ENCODE measurements at places on chromosomes 16 and 17. TPM values are rescaled to one million over a fixed set of nuclear protein-coding genes. Genes with fewer than 3 reads are reported as not detected.

DNA sequence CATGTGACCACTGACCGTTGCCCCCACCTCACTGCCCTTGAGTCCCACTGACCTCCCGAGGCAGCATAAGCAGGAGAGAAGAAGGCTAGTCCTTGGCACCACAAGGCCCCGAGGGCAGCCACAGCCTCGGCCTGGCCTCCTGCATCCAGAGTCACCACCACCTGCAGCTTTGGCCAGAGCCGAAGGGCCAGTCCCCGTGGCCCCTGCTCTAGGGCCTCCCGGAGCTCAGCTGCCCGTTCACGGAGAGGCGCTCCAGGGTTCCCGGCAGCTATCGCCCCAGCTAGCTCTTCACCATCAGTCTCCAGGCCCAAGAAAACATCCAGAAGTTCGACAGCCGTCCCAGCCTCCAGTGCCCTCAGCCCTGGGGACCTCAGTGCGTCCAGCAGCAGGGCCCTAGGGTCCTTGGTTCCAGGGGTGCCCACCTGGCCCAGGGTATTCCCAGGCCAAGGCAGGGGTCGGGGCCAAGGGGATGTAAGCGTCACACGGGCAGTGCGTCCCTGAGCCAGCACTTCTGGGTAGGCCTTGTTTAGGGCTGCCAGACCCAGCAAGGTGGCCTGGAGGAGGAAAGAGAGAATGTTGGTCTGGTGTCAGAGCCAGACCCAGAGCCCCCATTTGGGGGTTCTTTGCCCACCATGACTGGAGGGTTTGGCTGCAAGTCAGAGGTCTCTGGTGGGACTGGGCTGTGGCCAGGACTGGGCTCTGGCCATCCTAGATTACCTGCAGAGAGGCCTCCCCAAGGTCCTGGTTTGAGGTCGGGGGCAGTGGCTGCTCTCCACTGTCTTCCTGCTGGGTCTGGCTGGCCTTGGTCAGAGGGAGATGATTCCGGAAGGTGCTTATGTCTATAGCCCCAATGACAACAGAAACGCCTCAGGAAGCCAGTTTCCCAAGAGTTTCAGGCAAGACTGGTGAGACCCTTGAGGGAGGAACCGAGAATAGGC is 1.8 kb downstream of the GHDC start:
- no peaks in the 10 kb centered on the region for H3K27me3 ChIP-seq
- H3K36me3 ChIP-seq = no peaks in the 10 kb centered on the region
- peaks cover 18% of the 10 kb centered on the region for H3K4me1 ChIP-seq
- no peak overlapping the region for H3K27ac ChIP-seq

- H3K4me1 ChIP-seq = no peaks in the 10 kb centered on the region
- H3K27me3 ChIP-seq = peaks cover 13% of the 10 kb centered on the region
- no peak overlapping the region for H3K27ac ChIP-seq
- no peak for DNase-seq
- no peak overlapping the region for H3K4me3 ChIP-seq
Measured at GRCh38 chr17:66945147-66945835, 19.2 kb upstream of the CACNG4 start.

GRCh38 chr17:38870259-38871165 is 654 bp downstream of the LASP1 start:
- peak overlapping the region; percentile 84 for H3K4me3 ChIP-seq
- DNase-seq = peak; percentile 71
- H3K27ac ChIP-seq = peak overlapping the region; percentile 86

GRCh38 chr17:19371259-19372010 is 6.9 kb upstream of the MAPK7 start:
- no peak overlapping the region for H3K27ac ChIP-seq
- no peak for DNase-seq
- peaks cover 37% of the 10 kb centered on the region for H3K4me1 ChIP-seq
- H3K4me3 ChIP-seq = no peak overlapping the region
- no peaks in the 10 kb centered on the region for H3K36me3 ChIP-seq

DNA sequence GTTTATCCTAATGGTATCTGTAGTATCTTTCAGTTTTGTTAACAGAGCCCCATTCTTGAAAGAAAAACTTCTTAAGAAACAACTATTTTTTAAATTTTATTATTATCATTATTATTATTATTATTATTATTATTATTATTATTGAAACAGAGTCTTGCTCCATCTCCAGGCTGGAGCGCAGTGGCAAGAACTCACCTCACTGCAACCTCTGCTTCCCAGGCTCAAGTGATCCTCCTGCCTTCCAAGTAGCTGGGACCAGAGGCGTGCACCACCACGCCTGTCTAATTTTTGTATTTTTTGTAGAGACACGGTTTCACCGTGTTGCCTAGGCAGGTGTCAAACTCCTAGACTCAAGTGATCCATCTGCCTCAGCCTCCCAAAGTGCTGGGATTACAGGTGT is 23.4 kb downstream of the SUPT6H start:
- no peaks in the 10 kb centered on the region for H3K4me1 ChIP-seq
- DNase-seq = no peak
- no peaks in the 10 kb centered on the region for H3K27me3 ChIP-seq
- H3K36me3 ChIP-seq = peaks cover 98% of the 10 kb centered on the region
- no peak overlapping the region for H3K27ac ChIP-seq

DNA sequence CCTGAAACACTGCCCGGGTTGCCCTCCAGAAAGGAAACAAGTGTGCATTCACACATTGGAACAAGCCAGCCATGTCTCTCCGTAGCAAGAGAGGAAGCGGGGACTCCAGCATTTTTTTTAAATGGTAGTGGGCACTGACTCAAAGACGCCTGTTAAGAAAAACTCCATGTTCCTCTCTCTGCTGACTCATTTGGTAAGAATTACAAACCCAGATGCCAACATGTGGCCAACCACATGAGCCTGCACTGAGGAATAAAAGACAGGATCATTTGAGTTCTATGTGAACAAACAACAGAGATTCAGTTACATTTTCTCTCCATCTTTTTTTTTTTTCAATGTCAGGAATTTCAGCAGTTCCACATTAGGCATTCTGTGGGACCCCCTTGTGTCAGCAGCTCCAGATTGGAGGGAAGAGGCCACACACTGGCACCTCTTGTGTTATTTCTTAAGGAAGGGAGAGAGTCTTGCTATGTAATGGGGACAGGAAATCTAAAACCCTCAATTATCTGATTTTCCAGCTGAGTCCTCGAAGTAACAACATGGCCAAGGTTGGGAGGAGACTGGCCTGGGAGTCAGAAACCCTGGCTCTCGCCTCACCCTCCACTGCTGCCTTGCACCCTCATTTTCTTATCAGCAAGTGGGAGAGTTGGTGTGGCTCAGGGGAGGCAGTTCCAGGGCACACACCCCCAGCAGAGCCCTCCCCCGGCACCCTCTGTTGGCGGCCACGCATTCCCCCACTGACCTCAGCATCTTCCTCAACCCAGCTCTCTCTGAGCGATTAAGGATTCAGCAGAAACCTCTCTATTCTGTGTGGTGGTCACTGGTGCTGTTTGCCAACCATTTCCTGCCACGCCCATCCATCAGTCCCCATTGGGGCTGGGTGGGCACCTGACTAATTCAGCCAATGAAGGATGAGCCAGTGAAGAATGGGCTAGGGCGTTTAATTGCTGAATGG is 173.0 kb downstream of the FOXL1 start:
- H3K27ac ChIP-seq = no peak overlapping the region
- no peaks in the 10 kb centered on the region for H3K36me3 ChIP-seq
- no peak for DNase-seq
- no peaks in the 10 kb centered on the region for H3K27me3 ChIP-seq
- H3K4me3 ChIP-seq = no peak overlapping the region
- no peaks in the 10 kb centered on the region for H3K4me1 ChIP-seq

GRCh38 chr17:7191069-7191468 is 11.9 kb upstream of the ASGR1 start:
- no peak for DNase-seq
- no peaks in the 10 kb centered on the region for H3K27me3 ChIP-seq
- H3K36me3 ChIP-seq = no peaks in the 10 kb centered on the region
- no peaks in the 10 kb centered on the region for H3K4me1 ChIP-seq
- H3K27ac ChIP-seq = no peak overlapping the region

DNA sequence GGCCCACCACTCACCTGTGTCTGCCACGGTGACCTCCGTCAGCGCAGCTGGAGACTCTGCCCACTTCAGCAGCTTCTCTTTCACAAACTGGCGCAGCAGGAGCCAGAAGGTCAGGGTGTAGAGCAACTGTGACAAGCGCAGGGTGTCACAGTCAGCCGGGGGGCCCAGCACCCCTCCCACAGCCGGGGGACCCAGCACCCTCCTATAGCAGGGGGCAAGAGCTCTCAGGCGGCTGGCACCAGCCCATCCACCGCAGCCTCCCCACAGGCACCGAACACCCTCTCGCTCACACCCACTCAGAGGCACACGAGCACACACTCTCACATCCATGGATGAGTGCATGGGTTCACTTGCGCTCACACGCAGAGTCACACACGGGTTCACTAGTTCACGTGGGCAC is 28.8 kb downstream of the CTU2 start:
- peaks cover 4% of the 10 kb centered on the region for H3K4me1 ChIP-seq
- H3K27me3 ChIP-seq = no peaks in the 10 kb centered on the region
- no peak overlapping the region for H3K4me3 ChIP-seq
- no peak for DNase-seq

DNA sequence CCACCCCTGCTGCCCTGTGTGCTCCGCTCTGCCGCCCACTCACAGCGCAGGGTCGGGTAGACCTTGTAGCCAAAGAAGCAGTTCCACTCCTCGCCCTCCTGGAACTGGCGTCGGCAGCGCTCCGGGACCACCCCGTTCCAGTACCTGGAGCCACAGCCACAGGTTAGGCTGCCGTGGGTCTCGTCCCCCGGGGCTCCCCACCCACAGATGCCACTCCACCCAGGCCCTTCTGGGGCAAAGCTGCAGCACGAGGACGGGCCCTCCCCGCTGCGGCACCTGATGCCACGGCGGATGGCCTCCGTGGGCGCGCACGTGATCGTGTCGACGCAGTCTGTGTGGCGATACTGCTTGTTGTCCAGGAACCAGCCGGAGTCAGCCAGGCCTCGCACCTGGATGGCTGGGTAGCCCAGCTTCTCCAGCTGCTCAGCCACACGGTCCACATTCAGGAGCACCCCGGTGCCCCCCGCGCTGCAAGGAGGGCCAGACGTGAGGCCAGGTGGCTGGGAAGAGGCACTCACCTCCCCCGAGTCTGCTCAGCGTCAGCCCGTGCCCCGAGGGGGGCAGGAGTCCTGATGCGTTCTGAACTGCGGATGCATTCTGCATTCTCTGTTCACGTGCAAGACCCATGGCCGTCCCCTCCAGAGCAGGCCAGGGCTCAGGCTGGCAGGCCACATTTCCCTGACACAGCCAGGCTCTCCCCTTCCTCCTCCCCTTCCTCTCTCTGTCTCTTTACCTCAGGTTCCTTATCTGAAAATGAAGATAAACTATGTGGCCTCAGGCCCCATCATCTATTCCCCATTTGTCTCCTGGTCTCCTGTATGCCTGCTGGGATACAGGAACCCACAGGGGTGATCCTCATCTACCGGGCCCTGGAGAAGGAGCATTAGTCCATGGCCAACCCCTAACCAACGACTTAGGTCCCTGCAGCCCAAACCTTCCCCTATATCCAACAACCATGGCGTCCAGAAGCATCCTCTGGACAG is 4.1 kb downstream of the NOTUM start:
- H3K4me3 ChIP-seq = no peak overlapping the region
- H3K27me3 ChIP-seq = peaks cover 5% of the 10 kb centered on the region
- no peak overlapping the region for H3K27ac ChIP-seq

DNA sequence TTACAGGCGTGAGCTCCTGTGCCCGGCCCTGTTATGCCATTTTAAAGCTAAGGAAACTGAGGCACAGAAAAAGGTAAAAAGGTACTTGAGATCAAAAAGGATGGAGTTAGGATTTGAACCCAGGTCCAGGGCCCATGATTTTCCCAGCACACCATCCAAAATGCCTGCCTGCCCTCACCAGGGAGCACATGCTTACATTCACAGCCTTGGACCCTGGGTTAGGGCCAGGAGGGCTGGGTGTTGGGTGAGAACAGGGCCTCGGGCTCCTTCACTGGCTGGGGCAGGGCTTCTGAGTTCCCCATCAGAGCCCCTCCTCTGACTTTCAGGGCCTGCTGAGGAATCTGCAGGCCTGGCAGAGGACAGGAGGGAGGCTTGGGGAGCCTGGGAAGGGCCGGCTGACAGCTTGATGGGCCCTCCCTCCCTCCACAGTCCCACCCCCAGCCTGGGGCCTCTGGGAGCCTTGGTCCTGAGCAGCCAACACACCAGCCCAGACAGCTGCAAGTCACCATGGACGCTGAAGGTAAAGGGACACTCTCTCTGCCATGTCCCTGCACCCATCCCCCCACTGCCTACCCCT is at the start of gene QPRT:
QPRT (plus strand) TSS at position 490 of the 577 bp plus-strand sequence; CDS start at position 508, 18 bp downstream.
- peak within 1 kb of the TSS; percentile 53 for H3K27ac ChIP-seq
- DNase-seq = no peak
- peaks cover 18% of the 10 kb centered on the region for H3K4me1 ChIP-seq
- no peaks in the 10 kb centered on the region for H3K36me3 ChIP-seq
- H3K4me3 ChIP-seq = peak within 1 kb of the TSS; percentile 46

GRCh38 chr16:86566966-86567700 is 504 bp downstream of the FOXC2 start:
- H3K4me3 ChIP-seq = no peak overlapping the region
- no peaks in the 10 kb centered on the region for H3K36me3 ChIP-seq

GRCh38 chr17:69609473-69610305 is 195.2 kb downstream of the MAP2K6 start:
- H3K4me1 ChIP-seq = no peaks in the 10 kb centered on the region
- no peaks in the 10 kb centered on the region for H3K36me3 ChIP-seq
- no peaks in the 10 kb centered on the region for H3K27me3 ChIP-seq
- no peak overlapping the region for H3K4me3 ChIP-seq

DNA sequence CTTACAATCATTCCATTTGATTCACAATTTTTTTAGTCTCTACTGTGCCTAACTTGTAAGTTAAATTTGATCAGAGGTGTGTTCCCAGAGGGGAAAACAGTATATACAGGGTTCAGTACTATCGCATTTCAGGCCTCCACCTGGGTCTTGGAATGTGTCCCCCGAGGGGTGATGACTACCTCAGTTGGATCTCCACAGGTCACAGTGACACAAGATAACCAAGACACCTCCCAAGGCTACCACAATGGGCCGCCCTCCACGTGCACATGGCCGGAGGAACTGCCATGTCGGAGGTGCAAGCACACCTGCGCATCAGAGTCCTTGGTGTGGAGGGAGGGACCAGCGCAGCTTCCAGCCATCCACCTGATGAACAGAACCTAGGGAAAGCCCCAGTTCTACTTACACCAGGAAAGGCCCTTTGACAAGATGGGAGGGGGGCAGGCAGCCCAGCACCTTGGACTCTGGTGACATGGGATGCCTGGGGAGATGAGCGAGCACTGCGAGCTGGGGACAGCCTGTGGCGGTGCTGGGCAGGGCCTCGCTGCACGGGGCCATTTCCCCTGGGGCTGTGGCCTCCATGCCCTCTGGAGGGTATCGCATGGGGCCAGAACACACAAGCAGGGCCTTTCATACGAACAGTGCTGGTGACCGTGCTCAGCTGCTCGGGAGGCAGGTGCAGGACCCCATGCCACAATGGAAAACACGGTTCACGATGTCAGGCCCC is 33.9 kb downstream of the PDIA2 start:
- peaks cover 10% of the 10 kb centered on the region for H3K4me1 ChIP-seq
- no peaks in the 10 kb centered on the region for H3K27me3 ChIP-seq
- DNase-seq = no peak

GRCh38 chr16:22814711-22815105 is 746 bp downstream of the HS3ST2 start:
- peaks cover 6% of the 10 kb centered on the region for H3K27me3 ChIP-seq
- no peak overlapping the region for H3K4me3 ChIP-seq
- DNase-seq = no peak
- H3K27ac ChIP-seq = no peak overlapping the region
- no peaks in the 10 kb centered on the region for H3K36me3 ChIP-seq

The GPR142 gene
- not detected for total RNA-seq

The DOC2B gene
- total RNA-seq = not detected

The XYLT2 gene
- total RNA-seq = 15.5 TPM

The WNT3 gene
- total RNA-seq = not detected

The FBXW10B gene
- total RNA-seq = 8.2 TPM

The FN3K gene
- total RNA-seq = 2.0 TPM

The CCL7 gene
- not detected for total RNA-seq

The HOXB5 gene
- not detected for total RNA-seq

The CHST4 gene
- total RNA-seq = not detected

The KCNJ16 gene
- total RNA-seq = not detected

The VWA3A gene
- 0.37 TPM for total RNA-seq

The PIK3R5 gene
- total RNA-seq = 275 TPM

The CDRT15 gene
- total RNA-seq = not detected
